ENCODE measurements at places on chromosomes 5 and 9.

GRCh38 chr5:157867751-157868387 lies 8.9 kb upstream of the CLINT1 start:
- no peak for DNase-seq

GRCh38 chr5:159094745-159095144 lies 5.0 kb downstream of the EBF1 start:
- peak; percentile 12 for DNase-seq

DNA sequence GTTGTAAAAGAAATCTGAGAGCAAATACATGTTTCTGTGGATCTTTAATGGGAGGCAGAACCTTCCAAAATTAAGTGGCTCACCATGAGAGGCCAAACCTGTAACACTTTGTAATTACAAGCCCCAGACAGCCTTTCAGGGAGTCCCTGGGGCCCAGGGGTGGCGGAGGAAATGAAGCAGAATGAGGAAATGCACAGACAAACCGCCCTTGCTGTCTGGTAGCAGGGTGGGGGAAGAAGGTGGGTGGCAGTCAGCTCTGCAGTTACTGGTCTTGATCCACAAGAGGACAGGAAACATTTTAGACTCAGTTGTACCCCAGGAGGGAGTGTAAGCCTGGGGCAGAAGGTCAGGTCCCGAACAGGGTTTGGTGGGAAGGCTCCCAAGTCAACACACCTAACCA lies 6.5 kb downstream of the ARL14EPL start:
- DNase-seq, result no peak

DNA sequence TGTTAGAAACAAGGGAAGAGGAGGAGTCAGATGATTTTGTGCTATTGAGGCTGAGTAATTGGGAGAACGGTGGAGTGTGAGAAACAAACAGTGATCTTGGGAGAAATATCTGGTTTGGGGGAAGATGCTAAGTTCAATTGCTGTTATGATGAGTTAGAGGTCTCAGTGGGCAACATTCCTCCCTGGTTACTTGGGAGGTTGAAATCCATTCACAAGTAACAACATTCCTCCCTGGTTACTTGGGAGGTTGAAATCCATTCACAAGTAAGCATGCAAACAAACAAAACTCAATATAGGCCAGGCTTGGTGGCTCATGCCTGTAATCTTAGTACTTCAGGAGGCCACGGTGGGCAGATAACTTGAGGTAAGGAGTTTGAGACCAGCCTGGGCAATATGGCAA lies 38.7 kb downstream of the AGXT2 start:
- no peak for DNase-seq

DNA sequence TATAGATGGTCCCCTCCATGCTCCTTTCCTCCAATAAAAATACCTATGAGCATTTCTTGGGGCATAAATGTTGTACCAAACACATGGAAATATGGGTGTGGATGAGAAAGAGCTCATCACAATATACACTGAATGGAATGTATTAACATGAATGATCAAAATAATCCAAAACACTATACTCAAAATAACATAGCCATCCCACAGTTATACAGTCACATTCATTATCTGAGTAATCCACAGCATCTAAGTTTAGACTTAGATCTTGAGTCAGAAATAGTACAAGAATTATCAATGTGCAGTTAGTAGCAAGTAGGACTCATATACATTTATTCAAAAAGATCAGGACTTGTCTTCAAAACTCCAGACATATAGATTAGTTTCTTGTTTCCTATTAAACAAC lies 175.2 kb upstream of the NREP start:
- DNase-seq, result no peak

- no peak for DNase-seq
These were observed 134.5 kb downstream of the MED10 start for GRCh38 chr5:6243706-6244338.

- no peak for DNase-seq
These were observed 131.3 kb upstream of the SLC28A3 start for GRCh38 chr9:84471816-84472215.

DNA sequence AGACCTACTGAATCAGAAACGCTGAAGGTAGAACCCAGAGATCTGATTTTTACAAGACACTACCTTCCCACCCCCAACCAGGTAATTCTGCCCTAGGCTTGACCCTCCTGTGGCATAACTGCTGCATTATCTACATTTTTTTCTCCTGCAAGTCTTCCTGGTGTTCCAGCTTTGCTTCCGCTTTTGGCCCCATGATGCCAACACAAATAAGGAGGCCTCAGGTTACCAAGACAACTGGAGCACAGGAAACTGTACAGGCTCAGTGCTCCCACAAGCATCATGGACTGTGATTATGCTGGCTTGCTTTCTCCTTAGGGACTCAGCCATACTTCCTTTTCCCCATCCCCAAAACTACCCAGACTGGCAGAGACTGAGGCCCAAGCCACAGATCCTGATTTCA lies 6.6 kb upstream of the MSMP start:
- no peak for DNase-seq

GRCh38 chr9:131590907-131591844 lies 45.9 kb downstream of the PRRT1B start:
- DNase-seq, result peak; percentile 50

DNA sequence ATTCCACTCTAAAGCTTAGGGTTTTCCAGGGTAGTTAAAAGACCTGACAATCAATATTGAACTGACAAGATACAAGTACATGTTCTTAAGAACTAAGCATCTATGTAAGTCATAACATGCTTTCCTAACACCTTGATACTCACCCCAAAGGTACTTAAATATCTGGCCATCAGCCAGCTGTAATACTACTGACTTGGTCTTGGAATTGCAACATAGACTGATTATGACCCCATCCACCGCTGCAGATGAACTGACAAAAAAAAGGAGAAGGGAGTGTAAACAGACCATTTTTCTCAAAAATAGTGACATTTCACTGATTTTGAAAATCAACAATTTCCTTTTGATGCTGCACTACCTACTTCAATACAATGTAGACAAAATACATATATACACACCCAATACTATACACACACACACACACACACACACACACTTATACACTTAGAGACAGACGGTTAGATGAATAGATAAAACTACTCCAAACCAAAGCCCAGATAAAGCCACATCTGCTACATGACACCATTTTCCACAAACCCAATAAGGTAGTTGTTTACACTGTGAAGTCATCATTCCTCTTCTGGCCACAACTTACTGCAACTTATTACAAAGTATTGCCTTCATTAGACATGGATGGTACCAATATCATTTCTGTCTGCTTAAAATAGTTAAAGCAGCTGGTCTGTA lies 30.4 kb downstream of the ELP1 start:
- no peak for DNase-seq

- no peak for DNase-seq
These were observed 441.5 kb downstream of the DNAH5 start for GRCh38 chr5:13503017-13503416.

Data from SW 1271 (cell line).